ENCODE measurements at places on chromosomes 5 and 9.

DNA sequence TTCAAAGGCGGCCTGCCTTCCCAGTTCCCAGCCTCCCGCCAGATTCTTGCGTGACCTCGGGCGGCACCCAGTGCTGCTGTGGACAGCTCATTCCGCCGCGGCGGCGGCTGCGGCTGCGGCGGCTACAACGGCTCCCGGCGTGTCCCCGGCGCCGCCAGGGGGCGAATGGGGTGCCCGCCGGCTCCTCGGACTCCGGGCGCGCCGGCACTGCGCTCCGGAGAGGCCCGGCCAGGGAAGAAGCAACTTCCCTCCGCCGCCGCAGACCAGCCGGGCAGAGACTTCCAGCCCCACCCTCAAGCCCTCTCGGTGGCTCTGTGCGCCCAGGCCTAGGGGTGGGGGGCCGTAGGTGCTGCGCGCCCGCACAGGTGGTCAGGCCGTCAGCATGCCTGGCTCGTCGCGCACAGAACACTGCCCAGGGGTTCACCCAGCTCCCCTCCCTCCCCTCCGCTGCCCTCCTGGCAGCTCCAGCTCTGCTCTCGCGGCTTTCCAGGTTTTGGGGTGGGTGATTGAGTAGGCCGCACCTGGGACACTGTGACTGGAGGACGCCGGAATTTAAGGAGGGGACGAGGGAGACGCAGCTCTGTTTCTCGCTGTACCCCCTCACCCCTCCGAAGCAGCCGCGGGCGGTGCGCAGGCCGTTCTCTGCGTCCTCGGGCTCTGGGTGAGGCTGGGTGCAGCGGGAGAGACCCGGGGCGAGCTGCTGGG lies 20.2 kb downstream of the IGIP start:
- DNase-seq = peak; percentile 65

DNA sequence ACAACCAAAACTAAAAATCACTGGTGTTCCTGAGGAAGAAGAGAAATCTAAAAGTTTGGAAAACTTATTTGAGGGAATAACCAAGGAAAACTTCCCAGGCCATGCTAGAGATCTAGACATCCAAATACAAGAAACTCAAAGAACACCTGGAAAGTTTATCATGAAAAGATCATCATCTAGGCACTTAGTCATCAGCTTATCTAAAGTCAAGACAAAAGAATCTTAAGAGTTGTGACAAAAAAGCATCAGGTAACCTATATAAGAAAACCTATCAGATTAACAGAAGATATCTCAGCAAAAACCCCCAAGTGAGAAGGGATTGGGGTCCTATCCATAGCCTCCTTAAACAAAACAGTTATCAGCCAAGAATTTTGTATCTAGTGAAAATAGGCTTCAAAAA lies 17.1 kb upstream of the SPEF2 start:
- no peak for DNase-seq

GRCh38 chr5:142095651-142096330 lies 12.8 kb upstream of the NDFIP1 start:
- no peak for DNase-seq

DNA sequence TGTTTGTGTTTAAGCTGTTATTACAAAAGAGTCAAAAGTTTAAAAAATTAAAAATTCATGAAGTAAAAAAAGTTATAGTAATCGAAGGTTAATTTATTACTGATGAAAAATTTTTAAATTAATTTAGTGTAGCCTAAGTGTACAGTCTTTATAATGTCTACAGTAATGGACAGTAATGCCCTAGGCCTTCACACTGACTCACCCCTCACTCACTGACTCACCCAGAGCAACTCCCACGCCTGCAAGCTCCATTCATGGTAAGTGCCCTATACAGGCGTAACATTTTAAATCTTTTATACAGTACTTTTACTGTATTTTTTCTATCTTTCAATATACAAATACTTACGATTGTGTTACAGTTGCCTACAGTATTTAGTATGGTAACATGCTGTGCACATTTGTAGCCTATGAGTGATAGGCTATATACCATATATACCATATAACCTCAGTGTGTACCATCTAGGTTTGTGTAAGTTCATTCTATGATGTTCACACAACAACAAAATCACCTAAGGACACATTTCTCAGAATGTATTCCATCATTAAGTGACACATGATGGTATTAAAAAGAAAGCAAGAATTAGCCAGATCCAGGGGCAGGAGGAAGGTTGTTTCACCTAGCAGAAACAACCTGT lies 40.1 kb downstream of the DCAF10 start:
- DNase-seq = peak; percentile 14

GRCh38 chr5:90803876-90804275 lies 245.3 kb downstream of the ADGRV1 start:
- no peak for DNase-seq

- no peak for DNase-seq
Observed at GRCh38 chr9:94703488-94704140, 22.9 kb upstream of the AOPEP start.

- DNase-seq = no peak
Observed at GRCh38 chr5:149580808-149581191, 498 bp upstream of the ARHGEF37 start.

DNA sequence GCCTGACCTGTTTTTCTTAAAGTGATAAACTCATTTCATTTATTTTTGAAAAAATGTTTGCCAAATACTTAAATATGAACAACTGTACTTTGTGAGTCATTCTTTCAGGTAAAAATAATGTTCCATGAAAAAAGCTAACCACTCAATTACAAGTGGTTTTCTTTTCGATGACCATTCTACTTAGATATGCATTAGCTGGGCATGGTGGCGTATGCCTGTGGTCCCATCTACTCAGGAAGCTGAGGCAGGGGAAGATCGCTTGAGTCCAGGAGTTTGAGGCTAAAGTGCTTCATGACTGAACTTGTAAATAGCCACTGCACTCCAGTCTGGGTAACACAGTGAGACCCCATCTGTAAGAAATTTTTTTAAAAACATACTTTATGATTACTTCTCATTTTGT lies 4.0 kb upstream of the WDR70 start:
- DNase-seq = no peak

- no peak for DNase-seq
Observed at GRCh38 chr5:147063943-147064342, 170.9 kb upstream of the STK32A start.

DNA sequence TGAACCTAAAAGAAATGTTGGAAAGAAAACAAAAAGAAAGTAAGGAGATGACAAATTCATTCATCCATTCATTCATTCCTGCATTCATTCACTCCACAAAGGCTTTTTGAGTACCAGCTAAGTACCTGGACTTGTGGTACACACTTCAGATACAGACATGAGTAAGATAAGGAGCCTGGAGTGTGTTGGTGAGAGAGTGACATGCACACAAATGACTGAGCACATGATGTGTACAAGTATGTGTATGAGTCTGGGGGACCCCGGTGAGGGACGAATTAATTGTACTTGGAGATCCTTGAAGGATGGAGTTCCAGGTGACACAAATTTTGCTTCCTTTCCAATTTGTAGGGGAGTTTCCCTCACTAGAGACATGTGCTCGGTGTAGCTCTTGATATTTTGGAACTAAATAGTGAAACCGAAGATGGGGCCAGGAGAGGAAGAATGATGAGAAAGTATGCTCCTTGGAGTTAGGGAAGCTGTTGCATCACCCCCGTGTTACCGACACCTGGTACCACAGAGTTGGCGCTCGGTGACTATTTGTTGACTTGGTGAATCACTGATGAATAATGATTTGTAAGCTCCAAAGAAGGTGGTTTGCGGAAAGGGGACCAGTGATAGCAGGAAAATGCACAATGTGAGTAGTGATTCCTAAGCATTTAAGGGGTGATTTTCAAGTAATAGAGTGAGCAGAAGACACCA lies 509.8 kb downstream of the CCDC171 start:
- DNase-seq = peak; percentile 57

- DNase-seq = no peak
Observed at GRCh38 chr9:114613919-114614318, 2.8 kb downstream of the TMEM268 start.

- no peak for DNase-seq
Observed at GRCh38 chr9:9016597-9016996, 1217.0 kb upstream of the DMAC1 start.

DNA sequence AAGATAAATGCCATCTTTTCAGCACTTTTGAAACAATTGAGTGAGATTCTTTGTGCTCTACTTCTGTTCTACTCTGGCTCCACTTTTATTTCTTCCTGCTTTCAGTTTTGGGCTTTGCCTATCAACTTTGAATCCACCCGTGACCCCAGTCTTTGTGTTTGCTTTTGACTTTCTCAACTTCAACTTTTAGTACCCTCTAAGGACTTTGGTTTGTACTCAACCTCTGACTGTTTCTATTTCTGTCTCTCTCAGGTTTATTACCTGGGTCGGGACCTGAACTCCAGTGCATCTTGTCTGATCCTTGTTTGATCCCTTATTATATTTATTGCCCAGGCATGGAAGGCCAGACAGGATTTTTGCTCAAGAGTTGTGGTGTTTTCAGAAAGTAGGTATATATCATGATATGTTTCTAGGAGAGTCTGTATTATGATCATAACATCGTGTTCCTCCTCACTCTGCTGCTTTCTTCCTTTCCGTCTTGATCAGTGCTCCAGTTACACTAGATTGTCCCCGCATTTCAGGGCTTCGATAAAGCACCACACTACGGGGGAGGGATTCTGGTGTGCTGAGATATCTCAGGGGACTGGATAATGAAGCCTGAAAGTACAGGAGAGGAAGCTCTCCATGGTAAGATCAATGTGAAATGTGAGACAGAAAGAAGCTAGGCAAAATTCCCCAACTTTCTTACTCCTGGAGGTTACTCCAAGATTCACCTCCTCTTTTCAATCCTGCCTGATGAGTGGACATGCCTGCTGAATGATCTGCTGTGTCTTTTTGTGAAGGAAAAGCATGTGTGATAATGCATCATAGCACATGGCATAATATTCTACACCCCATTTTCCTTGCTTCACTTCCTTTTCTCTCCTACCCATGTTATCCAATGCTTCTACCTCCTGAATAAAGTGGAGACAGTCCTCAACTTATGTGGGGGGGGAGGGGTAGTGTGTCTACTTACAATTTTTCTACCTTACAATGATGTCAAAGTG lies 155.5 kb upstream of the GRIN3A start:
- no peak for DNase-seq

DNA sequence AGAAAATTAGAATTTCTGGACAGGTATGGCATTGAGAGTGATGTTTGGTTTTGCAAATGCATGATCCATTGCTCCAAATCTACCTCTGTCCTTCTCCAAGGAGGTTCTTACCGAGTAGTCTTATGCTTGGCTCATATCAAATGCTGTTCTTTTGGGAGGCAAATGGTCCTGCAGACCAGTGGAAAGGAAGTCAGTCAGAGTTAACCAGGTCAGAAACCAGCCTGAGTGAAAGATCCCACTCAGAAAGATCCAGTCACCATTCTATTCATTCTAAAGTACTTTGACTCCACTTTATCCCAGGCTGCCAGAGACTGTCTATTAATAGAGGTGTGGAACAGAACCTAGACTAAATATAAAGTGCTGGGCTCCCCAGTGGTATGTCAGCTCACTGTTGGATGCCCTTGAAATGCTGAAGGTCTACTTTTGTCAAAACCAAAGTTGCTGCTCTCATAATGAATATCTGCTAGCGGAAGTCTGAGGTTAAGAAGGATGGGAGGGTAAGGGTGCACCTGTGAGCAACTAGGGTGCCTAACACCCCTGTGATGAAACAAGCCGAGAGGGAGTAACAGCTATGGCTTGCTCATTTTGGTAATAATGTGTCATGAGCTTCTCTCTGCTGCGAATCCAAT lies 302.2 kb downstream of the ZNF608 start:
- no peak for DNase-seq

- no peak for DNase-seq
Observed at GRCh38 chr5:55066277-55066676, 36.2 kb upstream of the GZMA start.

GRCh38 chr5:5794118-5794560 lies 371.7 kb downstream of the ICE1 start:
- DNase-seq = no peak
